Caco-2 (cell line): ENCODE measurements at places on chromosomes 7 and 10.

GRCh38 chr7:18655912-18656311 is 160.4 kb downstream of the HDAC9 start:
- no peak for DNase-seq

- DNase-seq: no peak
Measured at GRCh38 chr7:116786791-116787443, 75.5 kb upstream of the CAPZA2 start.

DNA sequence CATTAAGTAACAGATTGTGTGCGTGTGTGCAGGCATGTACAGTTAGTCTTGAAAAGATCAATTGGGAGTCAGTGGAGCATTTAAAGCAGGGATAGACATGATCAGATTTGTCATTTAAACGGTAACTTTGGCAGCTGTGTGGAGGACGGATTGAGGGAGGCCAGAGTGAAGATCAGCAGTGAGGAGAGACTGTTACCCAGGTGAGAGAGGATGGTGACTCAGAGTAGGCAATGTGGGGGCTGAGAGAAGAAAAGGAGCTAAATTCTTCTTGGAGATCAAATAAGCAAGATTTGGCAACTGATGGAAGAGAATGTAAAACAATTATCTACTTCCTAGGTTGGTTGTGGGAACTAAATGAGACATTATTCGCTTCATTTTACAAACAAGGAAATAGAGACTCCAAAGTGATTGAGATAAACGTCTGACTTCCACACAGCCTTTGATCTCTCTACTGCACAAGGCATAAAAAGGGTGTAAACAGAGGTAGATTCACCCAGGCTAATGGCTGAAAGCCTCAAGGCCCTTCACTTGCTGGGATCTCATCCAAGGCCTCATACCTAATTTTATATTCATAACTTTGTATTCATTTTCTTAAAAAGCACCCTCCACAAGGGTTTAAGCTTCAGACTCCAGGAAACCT is 665.1 kb upstream of the GALNT17 start:
- no peak for DNase-seq

DNA sequence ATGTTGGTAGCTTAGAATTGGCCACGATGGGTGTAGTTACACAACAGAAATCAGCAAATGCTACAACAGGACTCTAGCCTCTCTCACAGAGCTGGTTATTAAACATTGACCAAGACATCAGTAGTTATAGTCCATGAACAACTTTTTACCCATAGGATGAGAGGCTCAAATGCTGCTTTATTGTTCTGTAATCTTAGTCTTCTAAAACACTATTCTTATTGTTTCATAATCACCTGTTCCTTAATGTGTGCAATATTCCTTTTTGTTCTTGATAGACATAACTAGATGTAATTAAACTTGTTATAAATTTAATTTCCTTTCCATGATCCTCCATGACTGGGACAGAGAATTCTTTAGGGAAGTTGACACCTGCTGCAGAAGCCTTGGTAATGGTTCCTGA is 356.9 kb downstream of the EXOC4 start:
- no peak for DNase-seq

- no peak for DNase-seq
Measured at GRCh38 chr10:71264345-71265200, 52.2 kb downstream of the UNC5B start.

GRCh38 chr10:62636825-62637248 is 167.7 kb upstream of the ADO start:
- no peak for DNase-seq

DNA sequence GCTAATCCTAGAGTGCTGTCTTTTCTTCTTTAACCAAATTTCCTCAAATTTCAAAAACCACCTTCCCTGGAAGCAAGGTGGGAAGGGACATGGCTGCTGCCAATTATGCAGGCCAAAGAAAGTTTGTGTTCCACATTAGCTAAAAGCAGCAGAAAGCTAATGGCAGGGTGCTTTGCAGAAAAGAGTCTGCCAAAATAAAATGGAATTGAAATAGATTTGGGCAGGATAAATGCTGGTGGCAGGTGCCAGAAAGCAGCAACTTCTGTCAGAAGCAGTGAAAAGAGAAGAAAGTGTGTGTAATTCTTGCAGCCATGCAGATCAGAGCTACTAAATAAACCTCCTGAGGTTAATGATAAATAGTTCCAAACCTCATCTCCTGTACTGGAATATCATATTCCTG is 275.5 kb downstream of the ABCA13 start:
- no peak for DNase-seq

- DNase-seq: no peak
Measured at GRCh38 chr7:57385668-57386067, 64.3 kb upstream of the ZNF716 start.

DNA sequence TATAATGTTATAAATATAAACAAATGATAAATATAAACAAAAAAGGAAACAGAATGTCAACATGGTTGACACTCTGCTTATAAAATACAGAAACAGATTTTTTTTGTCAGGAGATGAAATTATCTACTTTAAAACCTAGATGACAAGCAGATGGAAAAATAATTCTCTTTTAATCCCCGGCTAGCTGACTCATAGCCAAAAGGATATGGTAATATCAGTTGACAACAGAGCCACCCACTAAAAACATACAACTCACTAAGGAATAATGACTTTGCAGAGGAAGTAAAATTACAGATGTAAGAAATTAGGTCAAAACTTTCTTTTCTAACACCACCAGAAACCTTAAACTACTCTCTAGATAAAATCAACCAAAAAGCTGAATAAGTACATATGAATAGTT is 131.1 kb upstream of the ABCB5 start:
- DNase-seq: no peak

GRCh38 chr10:30751678-30752331 is 122.3 kb upstream of the LYZL2 start:
- DNase-seq: peak; percentile 76

DNA sequence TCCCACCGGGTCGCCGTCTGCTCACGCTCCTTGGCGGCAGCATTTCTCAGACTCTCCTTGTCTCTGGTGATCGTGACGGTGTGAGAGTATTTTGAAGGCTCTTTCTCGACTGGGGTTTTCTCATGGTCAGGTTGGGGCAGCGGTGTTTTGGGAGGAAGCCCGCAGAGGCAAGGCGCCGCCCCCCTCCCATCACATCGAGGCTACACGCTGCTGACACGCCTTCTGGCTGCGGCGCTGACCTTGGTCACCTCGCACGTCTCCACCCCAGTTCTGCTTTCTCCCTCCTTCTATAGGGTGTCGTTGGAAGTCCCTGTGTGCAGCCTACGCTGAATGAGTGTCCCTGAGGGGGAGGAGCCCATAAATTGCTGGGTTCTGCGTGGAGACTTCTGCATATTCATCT is 55.2 kb downstream of the GLRX3 start:
- no peak for DNase-seq

- DNase-seq: no peak
Measured at GRCh38 chr7:135808206-135808605, 59.6 kb upstream of the FAM180A start.

GRCh38 chr7:108027239-108027638 is 24.3 kb upstream of the LAMB1 start:
- no peak for DNase-seq

DNA sequence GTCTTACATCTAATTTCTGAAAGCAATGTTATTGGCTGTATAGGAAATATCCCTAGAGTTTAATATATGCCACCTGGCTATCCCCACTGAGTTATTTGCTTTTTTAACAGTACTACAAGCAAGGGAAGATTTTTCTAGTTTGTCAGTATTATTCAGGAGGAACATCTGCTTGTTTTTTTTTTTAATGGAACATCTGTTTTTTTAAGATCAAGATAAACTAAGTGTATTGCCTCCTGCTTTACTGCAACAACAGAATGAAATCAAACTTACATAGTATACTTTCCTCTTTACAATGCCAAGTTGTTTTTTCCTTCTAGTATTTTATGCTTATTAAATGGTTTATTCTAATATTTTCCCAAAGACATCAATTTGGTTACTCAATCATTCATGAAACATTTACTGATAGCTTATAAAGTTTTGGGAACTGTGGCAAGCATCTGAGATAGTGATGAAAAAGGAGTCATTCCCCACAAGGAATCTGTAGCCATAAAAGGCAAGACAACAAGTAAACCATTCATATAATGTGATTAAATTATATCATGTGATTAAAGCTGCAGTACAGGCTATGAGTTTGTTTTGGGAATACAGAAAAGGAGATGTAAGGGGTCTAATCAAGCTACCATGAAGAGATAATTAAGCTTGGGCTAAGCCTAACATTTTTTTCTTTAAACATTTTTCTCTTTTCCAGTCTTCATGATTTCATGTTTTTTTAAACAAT is 17.4 kb downstream of the MTPN start:
- no peak for DNase-seq

GRCh38 chr10:17445400-17445998 is 8.9 kb downstream of the ST8SIA6 start:
- no peak for DNase-seq

DNA sequence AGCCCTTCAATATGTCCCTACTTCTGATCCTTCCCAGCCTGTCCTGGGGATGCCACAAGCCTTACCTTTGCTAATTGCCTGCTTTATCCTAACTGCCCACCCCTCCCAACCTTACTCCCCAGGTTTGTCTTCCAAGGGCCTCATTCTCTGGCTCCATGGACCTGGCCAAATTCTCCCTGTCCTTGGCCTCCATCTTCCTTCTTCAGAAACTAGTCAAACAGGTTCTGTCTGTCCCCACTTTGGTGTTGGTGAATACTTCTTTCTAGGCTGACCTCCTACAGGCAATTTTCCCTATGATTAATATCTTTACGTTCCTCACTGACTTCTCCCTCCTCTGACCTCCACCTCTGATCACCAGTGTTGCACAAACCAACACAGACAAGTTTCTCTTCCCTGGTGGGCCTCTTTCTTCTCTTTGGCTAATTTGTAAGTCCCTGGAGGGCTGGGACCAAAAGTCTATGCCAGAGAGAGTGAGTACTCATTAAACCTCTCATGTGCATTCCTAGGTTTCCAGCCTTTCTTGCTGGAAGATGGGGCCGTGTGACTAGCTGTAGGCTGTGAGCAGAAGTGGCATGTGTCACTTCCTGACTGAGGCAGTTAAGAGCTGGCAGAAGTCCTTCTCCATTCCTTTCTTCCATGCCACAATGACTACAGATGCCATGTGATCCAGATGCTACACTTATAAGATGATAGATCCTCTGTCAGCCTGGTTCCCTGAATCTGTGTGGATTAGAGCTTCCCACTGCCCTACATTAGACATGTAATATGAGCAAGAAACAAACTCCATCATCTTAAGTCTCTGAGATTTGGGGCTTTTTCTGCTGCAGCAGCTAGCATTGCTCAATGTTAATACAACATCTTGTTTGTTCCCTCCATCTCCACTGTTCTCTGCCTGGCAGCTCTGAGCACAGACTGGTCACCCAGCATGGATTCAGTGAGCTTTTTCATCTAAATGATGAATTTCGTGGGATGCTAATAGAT is 382.7 kb downstream of the RPS24 start:
- no peak for DNase-seq

DNA sequence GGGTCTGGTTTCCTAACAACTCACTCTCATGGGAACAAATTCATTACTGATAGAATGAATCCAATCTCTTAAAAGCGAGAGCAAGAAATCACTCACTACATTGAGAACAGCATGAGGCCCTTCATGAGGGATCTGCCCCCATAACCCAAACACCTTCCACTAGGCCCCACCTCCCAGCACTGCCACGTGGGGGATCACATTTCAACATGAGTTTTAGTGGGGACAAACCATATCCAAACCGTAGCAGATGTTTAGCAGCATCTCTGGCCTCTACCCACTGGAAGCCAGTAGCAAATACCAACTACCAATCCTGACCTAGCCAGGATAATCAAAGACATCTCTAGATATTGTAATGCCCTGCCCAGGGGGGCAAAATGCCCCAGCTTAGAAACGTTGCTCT is 243.9 kb downstream of the ARHGAP21 start:
- no peak for DNase-seq

DNA sequence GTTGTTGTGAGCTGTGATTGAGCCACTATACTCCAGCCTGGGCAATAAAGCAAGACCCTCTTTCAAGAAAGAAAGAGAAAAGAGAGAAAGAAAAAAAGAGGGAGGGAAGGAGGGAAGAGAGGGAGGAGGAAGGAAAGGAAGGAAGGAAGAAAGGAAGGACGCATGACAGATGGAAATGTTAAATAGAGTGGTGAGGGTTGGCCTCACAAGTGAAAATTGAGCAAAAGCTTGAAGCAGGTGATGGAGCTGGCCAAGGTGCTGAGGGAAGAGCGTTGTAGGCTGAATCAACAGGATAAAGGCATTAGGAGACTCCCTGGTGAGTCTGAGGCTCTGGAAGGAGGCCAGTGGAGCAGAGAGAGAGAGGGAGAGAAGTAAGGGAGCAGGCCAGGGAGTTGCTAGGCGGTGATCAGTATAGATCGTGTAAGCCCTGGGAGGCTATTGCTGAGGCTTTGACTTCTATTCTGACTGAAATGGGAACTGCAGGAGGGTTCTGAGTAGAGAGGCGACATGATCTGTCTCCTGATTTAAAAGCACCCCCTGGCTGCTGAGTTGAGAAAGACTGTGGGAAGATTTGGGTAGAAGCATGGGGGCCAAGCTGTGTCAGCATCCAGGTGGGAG is 26.5 kb upstream of the TMEM248 start:
- no peak for DNase-seq

DNA sequence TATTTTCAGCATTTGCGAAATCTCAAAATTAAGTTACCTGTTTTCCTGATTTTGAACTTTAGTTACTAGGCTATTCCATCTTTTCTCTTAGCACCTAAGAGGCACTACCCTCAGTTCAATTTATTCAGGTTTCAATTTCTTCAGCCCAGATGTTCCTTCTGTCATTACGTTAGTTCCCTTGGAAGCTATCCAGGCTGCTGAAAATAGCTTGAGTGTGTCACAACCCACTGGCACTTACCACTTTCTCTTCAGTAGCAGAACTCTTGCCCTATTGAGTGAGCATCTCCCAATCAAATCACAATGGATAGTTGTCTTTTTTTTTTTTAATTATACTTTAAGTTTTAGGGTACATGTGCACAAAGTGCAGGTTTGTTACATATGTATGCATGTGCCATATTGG is 332.7 kb upstream of the LRGUK start:
- no peak for DNase-seq

GRCh38 chr10:59724098-59724938 is 14.7 kb upstream of the SLC16A9 start:
- no peak for DNase-seq

DNA sequence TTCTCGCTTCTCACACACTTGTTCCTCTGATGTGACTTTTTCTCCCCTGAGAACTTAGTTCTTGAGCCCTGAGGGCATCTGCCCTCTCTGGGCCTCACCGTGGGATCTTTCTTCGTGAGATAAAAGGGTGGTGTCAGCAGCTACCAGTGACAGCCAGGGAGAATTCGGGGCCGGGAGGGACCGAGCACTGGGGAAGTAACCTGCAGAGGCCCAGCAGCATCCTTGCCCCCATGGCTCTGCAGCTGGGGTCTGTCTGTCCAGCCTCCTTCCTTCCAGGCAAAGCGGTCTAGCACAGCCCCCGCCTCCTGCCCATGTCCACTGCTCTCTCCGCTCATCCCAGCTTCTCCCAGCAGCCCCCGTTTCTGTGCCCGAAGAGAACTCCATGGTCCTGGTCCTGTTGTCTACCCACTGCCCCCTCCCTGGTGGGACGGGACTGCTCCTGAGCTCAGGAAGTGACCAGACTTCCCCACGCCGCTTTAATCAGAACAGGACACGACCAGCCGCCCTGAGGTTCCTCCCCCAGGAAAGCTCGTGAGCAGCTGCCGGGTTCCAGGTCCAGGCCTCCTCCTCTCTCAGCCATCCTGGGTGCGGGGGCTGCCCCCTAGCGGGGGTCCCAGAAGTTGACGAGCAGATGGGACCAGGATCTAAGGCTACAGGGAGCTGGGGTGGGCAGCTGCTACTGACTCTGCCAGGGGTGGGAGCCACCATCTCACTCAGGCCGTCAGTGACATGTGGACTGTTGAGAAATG is 187.5 kb downstream of the WDR37 start:
- no peak for DNase-seq

GRCh38 chr7:50119815-50120637 is 27.0 kb upstream of the ZPBP start:
- DNase-seq: no peak
